HuH-7.5 (cell line): ENCODE measurements at places on chromosomes 1 and 21.

DNA sequence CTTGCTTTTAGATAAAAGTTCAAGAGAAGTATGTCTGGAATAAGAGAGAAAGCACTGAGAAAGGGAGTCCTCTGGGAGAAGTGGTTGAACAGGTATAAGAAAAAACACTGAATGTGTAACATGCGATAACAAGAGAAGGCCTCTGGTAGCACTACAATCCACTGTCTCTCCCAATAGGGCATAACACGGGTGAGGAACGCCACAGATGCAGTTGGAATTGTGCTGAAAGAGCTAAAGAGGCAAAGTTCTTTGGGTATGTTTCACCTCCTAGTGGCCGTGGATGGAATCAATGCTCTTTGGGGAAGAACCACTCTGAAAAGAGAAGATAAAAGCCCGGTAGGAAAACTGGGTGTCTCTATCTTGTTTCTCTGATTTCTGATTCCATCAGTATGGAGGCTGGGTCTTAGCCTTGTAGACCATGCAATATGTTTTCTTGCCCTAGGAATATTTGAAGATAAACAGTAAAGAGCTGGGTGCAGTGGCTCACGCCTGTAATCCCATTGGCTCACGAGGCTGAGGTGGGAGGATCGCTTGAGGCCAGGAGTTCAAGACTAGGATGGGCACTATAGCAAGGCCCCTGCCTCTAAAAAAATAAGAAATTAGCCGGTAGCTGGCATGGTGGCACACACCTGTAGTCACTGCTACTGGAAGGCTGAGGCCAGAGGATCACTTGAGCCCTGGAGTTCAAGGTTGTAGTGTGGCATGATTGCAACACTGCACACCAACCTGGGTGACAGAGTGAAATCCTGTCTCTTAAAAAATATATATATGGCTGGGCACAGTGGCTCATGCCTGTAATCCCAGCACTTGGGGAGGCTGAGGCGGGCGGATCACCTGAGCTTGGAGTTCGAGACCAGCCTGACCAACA is 40.4 kb downstream of the DAP3 start:
- peak; percentile 25 for DNase-seq

DNA sequence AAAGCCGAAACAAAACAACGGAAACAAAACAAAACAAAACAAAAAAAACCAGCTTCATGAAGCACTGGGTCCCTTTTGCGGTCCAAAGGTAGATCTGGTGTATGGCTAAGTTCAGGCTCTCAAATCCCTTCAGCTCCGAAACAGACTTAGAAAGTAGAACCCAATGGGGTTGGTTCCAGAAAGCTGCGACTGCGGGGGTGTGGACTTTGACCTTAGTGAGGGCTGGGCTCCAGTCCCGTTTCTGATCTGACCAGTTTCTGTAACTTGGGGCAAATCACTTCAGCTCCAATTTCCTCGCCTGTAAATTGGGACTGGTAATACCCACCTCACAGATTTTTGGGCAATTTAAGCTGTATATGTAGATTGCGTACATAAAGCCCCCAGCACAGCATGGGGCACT is 105.2 kb downstream of the ZSCAN20 start:
- no peak for DNase-seq

GRCh38 chr1:65371544-65371943 is 48.9 kb upstream of the LEPR start:
- DNase-seq: no peak

DNA sequence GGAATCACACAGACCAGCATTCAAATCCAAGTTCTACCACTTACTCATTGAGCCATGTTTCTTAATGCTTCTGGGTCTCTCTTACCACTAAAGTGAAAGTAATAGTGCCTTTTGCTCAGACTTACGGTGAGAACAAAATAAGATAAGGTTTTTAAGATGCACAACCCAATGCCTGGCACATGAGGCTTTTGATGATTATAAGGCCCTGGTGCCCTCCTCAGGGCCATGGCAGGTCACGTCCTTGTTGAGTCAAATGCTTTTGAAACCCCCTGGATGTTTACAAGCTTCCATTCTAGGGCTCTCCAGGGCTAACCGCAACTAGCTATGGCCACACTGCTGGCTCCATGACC is 76.0 kb downstream of the TENT5C start:
- no peak for DNase-seq
